ENCODE measurements at places on chromosomes 5 and 9. TPM values are rescaled to one million over a fixed set of nuclear protein-coding genes. Genes with fewer than 3 reads are reported as not detected.

DNA sequence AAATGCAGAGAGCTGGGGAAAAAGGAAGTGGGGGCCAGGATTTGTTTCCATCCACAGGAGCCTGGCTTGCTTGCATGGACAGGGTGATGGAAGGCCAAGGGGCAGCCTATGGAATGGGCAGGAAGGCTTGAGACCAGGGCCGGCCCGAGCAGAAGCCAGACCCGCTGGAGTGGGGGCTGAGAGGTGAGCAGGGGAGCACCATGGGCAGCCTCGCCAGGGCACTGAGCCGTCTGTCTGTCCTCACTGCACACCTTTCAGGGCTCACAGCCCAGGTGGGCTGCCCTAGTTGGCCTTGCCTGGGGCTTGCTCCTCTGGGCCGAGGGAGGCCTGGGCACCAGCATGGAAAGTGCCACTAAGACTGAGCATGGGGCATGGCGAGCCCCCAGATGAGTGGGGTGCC, 58.6 kb upstream of the CNOT6 start:
- DNase-seq: no peak
- no peaks in the 10 kb centered on the region for H3K27me3 ChIP-seq
- H3K4me3 ChIP-seq: no peak overlapping the region
- no peaks in the 10 kb centered on the region for H3K4me1 ChIP-seq
- H3K36me3 ChIP-seq: no peaks in the 10 kb centered on the region
- H3K27ac ChIP-seq: no peak overlapping the region

DNA sequence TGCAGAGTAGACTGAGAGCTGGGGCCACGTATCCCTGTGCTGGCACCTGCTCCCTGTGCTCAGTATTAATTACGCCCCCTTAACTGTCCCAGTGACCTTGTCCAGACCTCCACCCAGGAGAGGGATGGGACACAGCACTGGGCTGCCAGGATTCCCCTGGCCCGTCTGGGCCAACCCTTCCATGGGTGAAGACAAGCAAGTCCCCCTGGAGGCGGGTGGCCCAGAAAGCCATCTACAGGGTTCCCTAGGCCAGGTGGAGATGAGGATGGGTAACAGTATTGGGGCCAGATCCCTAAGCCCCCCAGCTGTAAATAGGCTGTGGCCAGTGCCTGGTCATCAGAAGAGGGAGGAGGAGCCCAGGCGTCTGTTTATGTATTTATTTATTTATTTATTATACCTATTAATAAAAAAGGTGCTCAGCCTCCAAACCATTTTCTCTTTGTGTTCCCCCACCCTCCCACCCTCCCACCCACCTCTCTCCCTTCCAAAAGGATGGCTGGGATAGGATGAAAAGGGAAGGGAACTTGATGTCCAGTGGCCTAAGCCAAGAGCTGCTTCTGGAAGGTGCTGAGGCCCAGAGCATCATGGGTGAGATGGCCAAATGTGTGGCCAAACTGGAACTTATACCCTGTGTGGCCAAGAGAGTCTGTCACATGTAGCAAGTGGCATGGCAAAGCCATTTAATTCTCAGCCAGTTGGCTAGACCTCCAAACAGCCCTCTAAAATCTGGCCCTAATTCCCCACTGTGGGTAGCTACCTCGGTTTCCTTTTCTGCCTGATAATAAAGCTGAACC, 43.4 kb upstream of the TESK1 start:
- no peaks in the 10 kb centered on the region for H3K27me3 ChIP-seq
- DNase-seq: no peak
- H3K36me3 ChIP-seq: peaks cover 13% of the 10 kb centered on the region
- no peak overlapping the region for H3K4me3 ChIP-seq
- H3K4me1 ChIP-seq: peaks cover 16% of the 10 kb centered on the region

Gene PHF19
- total RNA-seq: 14.2 TPM

- H3K27ac ChIP-seq: no peak overlapping the region
- no peaks in the 10 kb centered on the region for H3K27me3 ChIP-seq
- DNase-seq: no peak
- H3K4me3 ChIP-seq: no peak overlapping the region
Measured at GRCh38 chr9:10651012-10651411, 38.2 kb upstream of the PTPRD start.

GRCh38 chr9:80242022-80242421, 670.3 kb downstream of the TLE4 start:
- DNase-seq: no peak
- H3K36me3 ChIP-seq: no peaks in the 10 kb centered on the region
- no peak overlapping the region for H3K27ac ChIP-seq
- H3K27me3 ChIP-seq: no peaks in the 10 kb centered on the region
- H3K4me1 ChIP-seq: no peaks in the 10 kb centered on the region

GRCh38 chr5:169576181-169576598, 7.4 kb upstream of the SPDL1 start:
- peak; percentile 14 for DNase-seq
- H3K36me3 ChIP-seq: no peaks in the 10 kb centered on the region
- no peak overlapping the region for H3K4me3 ChIP-seq
- H3K27me3 ChIP-seq: no peaks in the 10 kb centered on the region

GRCh38 chr5:77893225-77893860, 117.2 kb upstream of the TBCA start:
- H3K36me3 ChIP-seq: no peaks in the 10 kb centered on the region
- H3K27ac ChIP-seq: no peak overlapping the region
- no peak for DNase-seq
- no peak overlapping the region for H3K4me3 ChIP-seq
- H3K4me1 ChIP-seq: no peaks in the 10 kb centered on the region

Gene HTR4
- not detected for total RNA-seq

Gene PCDHGB1
- total RNA-seq: 3.9 TPM

DNA sequence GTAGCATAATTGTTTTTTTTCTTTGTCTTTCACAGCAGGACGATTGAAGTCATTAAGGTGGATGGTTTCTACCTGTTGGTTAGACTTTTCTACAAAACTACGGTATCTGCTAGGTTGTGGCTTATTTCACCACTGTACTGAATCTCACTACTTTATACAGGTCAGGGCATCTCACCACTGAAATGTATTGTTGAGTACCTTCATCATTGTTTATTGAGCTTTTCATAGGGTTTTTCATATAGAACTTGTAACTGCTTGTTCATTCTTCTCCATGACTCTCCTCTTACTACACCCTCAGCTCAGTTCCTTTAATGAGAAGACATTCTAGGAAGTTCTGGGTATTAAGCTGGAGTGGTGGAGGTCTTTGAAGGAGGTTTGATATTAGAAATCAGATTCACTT, 75.1 kb downstream of the PAM start:
- DNase-seq: no peak
- H3K4me1 ChIP-seq: no peaks in the 10 kb centered on the region
- H3K27ac ChIP-seq: no peak overlapping the region
- H3K36me3 ChIP-seq: no peaks in the 10 kb centered on the region
- H3K27me3 ChIP-seq: no peaks in the 10 kb centered on the region
- no peak overlapping the region for H3K4me3 ChIP-seq

GRCh38 chr9:97659771-97660170, 26.1 kb downstream of the NCBP1 start:
- H3K4me1 ChIP-seq: no peaks in the 10 kb centered on the region
- H3K36me3 ChIP-seq: peaks cover 47% of the 10 kb centered on the region
- no peak for DNase-seq
- no peak overlapping the region for H3K27ac ChIP-seq

DNA sequence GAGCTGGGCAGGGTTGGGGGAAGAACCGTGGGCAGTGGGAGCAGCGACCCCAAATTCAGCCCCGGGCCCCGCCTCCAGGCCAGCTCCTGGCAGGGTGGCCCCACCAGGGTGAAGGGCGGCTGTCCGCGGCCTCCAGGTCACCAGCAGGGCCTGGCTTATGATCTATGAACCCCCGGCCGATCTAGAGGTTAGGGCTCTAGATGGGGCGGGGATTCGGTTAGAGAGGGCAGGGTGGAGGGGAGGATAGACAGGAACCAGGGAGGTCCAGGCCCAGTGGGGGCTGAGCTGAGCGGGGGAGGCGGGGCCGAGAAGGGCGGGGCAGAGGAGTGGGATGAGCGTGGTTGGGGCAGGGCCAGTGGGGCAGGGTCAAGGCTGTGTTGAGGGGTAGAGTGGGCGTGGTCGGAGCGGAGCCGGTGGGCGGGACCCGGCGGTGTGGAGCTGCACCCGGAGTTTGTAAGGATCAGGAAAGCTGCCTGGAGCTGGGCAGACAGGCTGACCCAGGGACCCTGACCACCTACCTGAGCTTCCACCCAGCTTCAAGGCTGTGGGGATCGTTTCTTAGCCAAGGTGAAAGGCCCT, 29.3 kb upstream of the OBP2B start:
- no peaks in the 10 kb centered on the region for H3K36me3 ChIP-seq
- DNase-seq: peak; percentile 92
- H3K27ac ChIP-seq: peak overlapping the region; percentile 79
- H3K4me1 ChIP-seq: peaks cover 19% of the 10 kb centered on the region

Gene RIC1
- total RNA-seq: 44.2 TPM

DNA sequence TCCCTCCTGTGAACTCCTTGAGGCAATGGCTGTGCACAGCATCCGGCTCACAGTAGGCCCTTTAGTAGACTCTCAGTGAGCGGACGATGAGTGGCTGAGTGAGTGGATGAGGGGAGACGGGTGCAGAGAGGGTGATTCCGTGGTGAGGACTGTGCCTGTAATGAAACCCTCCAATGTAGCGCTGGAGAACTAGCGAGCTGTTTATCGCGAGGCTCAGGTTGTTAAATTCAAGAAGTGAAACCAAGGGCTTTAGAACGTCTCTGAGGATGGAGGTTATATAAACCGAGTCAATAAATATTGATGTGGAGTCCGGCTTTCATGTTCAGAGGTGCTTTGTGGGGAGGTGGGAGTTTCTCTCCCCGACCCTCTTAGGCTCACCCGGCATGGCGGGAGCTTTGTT, 53.2 kb downstream of the NSG2 start:
- no peak overlapping the region for H3K4me3 ChIP-seq
- DNase-seq: no peak
- no peak overlapping the region for H3K27ac ChIP-seq
- H3K27me3 ChIP-seq: no peaks in the 10 kb centered on the region
- no peaks in the 10 kb centered on the region for H3K4me1 ChIP-seq

Gene FKBP15
- total RNA-seq: 28.2 TPM

Gene CCL21
- 196 TPM for total RNA-seq

Gene ABL1
- 60.3 TPM for total RNA-seq

GRCh38 chr5:14328144-14328543, 185.0 kb downstream of the TRIO start:
- no peak for DNase-seq
- no peaks in the 10 kb centered on the region for H3K27me3 ChIP-seq
- no peak overlapping the region for H3K4me3 ChIP-seq
- no peaks in the 10 kb centered on the region for H3K4me1 ChIP-seq
- H3K27ac ChIP-seq: no peak overlapping the region

Gene FAT2
- total RNA-seq: 0.11 TPM

Gene KIF24
- 3.5 TPM for total RNA-seq

DNA sequence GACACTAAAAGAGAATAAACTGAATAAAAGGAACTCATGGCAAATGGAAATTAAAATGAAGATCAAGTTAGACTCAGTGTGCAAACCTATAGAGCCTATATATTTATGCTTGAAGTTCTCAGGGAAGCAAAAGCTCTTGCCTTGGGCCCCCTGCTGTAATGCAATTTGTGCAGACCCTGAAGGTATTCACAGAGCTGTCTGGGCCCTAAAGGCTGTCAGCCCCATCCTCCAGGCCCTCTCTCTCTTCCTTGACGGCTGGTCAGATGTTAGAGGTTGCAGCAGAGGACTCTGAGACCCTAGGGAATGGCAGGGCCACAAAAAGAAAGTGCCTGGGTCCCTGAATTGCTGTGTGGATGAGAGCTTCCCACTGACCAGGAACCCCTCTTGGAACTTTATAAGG, 283.9 kb upstream of the TUT7 start:
- no peaks in the 10 kb centered on the region for H3K4me1 ChIP-seq
- H3K4me3 ChIP-seq: no peak overlapping the region
- DNase-seq: no peak
- no peaks in the 10 kb centered on the region for H3K27me3 ChIP-seq

Gene DDX4
- total RNA-seq: 0.33 TPM

DNA sequence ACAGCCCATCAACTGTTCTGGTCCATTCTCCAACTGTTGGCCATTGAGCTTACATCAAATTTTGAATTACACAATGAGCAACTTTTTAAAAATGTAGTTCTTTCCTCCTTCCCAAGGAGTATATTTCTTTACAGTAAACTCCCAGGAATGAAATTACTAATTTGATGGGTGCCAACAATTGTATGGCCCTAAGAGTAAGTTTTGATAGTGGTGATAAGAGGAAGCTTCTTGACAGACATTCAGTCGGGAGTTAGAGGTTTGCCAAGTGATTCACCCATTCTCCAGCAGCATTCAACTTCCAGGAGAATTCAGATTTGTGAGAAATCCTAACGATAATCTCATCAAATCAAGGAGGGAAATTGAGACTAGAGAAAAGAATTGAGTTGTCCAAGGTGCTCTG, 579.9 kb downstream of the ACTL7B start:
- H3K27me3 ChIP-seq: no peaks in the 10 kb centered on the region
- H3K4me3 ChIP-seq: no peak overlapping the region
- no peaks in the 10 kb centered on the region for H3K36me3 ChIP-seq
- H3K4me1 ChIP-seq: peaks cover 10% of the 10 kb centered on the region

- no peaks in the 10 kb centered on the region for H3K27me3 ChIP-seq
- peaks cover 14% of the 10 kb centered on the region for H3K36me3 ChIP-seq
- H3K27ac ChIP-seq: peak overlapping the region; percentile 78
- peak; percentile 71 for DNase-seq
Measured at GRCh38 chr9:133113949-133114885, 6.8 kb downstream of the RALGDS start.

GRCh38 chr5:40630126-40630525, 49.6 kb upstream of the PTGER4 start:
- no peak overlapping the region for H3K27ac ChIP-seq
- H3K4me1 ChIP-seq: no peaks in the 10 kb centered on the region
- H3K36me3 ChIP-seq: no peaks in the 10 kb centered on the region
- DNase-seq: no peak

Gene GKAP1
- 22.0 TPM for total RNA-seq

GRCh38 chr5:98402130-98402529, 371.3 kb upstream of the RGMB start:
- no peaks in the 10 kb centered on the region for H3K36me3 ChIP-seq
- DNase-seq: no peak
- no peak overlapping the region for H3K27ac ChIP-seq
- H3K4me1 ChIP-seq: no peaks in the 10 kb centered on the region
- no peaks in the 10 kb centered on the region for H3K27me3 ChIP-seq

DNA sequence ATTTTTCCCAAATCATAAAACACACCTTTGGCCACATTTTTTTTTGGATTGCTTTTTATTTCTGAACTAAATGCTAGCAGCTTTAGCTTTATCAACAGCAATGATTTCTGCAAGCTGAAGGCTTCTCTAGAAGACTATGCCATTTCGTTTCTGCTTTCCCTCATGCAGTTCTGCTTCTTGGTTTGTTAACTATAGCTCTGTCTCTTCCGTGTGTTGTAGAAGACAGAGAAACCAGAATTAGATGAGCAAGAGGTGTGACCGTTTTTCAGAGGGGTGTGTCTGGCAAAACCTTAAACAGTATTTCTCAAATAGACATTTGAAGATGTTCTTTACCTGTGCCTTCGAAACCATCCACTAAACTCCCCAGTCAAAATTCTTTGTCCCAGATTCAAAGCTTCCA, 131.5 kb downstream of the ZNF462 start:
- H3K4me3 ChIP-seq: no peak overlapping the region
- DNase-seq: no peak
- no peaks in the 10 kb centered on the region for H3K4me1 ChIP-seq
- no peak overlapping the region for H3K27ac ChIP-seq
- no peaks in the 10 kb centered on the region for H3K27me3 ChIP-seq
